ENCODE measurements at places on chromosomes 6 and 20.

GRCh38 chr6:151722342-151722741 is 85.1 kb upstream of the ESR1 start:
- no peak for DNase-seq

DNA sequence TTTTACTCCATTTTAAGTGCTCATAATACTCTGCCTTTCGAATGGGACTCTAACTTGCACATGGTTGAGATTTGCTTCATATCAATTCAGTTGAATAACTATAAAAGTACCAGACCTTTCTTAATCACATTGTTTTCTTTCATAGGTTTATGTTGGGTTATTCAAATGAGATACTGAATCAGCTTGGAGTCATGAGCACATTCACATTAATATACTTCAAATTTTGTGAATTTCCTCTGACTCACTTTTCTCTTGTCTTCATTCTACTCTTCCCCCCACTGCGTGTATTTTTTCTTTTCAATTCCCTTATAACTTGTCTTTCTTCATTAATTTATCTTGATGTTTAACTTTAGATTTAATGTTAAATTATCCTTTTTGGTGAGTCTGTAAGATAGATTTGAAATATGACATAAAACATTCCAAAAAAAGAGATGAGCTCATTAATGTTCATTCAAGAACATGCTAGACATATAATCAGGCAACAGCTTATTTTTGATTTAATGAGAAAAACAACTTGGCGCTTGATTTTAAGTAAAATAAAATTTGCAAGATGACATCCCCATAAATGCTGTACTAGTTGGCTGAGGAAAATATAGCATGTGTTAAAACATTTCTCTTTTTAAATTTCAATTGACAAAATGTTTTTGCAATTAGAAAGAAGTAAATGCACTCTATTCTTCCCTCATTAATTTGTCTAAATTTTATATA is 736.0 kb downstream of the CD109 start:
- no peak for DNase-seq

DNA sequence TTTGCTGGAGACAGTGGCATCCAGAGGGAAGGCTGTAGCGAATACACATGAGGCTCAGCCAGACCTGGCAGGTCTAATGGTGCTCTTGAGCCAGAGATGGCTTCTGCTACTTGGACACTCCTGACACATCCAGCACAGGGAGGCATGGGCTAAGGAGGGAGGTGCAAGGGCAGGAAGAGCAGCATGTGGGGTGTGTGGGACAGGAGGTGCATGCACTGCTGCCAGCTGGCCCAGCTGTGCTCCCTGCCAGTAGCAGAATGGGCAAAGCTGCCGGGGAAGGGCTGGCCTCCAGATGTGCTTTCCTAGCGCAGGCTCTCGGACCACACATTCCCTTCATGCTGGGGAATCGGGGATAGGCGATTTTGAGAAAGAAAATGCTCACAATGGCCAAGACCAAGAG is 309.2 kb downstream of the CDC5L start:
- DNase-seq = no peak

GRCh38 chr6:46948699-46949098 is 27.0 kb upstream of the ADGRF5 start:
- DNase-seq = no peak

GRCh38 chr20:10519361-10520046 is 84.4 kb downstream of the SLX4IP start:
- no peak for DNase-seq

- no peak for DNase-seq
Observed at GRCh38 chr6:43922426-43923375, 152.7 kb downstream of the VEGFA start.

DNA sequence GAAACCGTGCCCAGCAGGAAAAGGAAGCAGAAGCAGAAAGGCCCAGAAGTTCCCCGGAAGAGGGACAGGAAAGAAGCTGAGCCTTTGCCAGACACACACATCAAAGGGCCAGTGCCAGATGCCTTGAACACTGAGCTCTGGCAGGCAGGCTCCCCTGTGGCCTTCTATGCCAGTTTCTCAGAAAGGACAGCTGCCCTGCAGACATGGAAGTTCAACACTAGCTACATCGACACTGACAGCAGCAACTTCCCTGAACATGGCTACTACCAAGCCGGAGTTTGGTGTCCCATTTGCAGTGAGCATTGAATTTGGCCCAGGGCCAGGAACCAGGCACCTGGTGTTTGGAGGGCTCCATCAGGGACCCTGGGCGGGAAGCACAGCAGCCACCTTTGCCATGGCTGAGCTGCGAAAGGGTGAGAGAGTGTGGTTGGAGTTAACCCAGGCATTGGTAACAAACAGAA is 8.0 kb upstream of the RAET1E start:
- no peak for DNase-seq

Measured in T-helper 9 cell (primary cell).